ENCODE measurements at places on chromosomes 7 and 10.

GRCh38 chr7:149823631-149824199 is 14.5 kb upstream of the ZNF862 start:
- DNase-seq: no peak

GRCh38 chr10:3754727-3755439 is 30.1 kb downstream of the KLF6 start:
- DNase-seq: peak; percentile 23

DNA sequence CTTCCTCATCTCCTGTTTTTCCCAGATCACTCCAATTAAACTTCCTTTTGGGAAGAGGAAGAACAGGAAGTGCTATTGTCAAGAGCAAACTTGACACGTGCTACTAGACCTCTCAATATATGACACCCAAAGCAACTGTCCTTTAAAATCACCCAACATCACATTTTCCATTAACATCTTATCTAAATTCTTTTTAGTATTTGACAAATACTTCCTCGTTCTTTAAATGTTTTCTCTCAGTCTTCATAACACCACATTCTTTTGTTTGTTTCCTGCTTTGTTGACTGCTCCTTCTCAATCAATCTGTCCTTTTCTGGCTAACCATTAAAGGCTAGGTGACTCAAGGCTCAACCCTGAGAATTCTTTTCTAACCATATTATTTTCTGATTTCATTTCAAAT is 7.1 kb upstream of the TFPI2 start:
- no peak for DNase-seq

- DNase-seq: no peak
These were observed 251.3 kb upstream of the CHRM2 start for GRCh38 chr7:136617176-136617575.

- no peak for DNase-seq
These were observed 240.4 kb upstream of the LYZL1 start for GRCh38 chr10:29048506-29048905.

GRCh38 chr7:36794689-36795088 is 70.4 kb upstream of the AOAH start:
- DNase-seq: no peak

- no peak for DNase-seq
These were observed 76.8 kb upstream of the NKX6-2 start for GRCh38 chr10:132862485-132863420.

DNA sequence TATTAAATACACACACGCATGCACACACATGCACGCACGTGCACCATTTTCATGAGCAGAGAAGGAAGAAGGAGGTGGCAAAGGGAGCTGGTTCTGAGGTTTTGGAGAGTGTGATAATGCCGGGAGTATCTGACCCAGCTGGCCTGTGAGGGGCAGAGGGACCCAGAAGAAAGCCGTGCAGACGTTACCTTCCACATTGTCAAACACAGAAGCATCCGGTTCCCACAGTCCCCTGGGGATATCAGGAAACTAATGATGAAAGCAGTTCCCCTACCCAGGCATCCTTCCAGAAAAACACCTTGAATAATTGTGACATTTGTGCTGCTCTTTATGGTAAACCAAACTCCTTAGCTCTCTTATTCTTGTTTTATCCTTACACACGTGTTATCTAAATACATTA is 85.7 kb upstream of the FAM180A start:
- DNase-seq: no peak

GRCh38 chr10:55495555-55495954 is 694.5 kb upstream of the PCDH15 start:
- DNase-seq: no peak

DNA sequence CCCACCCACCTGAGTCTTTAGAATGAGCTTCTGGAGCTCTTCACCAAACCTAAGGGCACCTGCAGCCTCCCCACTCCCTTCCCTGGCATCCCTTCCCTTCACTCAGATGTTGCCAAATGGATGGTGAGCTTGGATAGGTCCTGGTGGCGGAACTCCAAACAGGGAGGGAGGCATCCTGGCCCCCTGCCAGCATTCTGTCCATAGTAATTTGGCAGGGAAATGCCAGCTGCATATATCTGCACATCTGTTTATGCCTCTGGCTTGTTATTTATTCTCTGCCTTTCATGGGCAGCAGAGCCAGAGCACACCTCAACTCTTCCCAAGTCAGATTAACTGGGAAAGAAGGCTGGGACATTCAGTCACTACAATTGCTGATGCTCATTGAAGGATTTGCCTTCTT is 18.1 kb downstream of the KAZALD1 start:
- DNase-seq: no peak

DNA sequence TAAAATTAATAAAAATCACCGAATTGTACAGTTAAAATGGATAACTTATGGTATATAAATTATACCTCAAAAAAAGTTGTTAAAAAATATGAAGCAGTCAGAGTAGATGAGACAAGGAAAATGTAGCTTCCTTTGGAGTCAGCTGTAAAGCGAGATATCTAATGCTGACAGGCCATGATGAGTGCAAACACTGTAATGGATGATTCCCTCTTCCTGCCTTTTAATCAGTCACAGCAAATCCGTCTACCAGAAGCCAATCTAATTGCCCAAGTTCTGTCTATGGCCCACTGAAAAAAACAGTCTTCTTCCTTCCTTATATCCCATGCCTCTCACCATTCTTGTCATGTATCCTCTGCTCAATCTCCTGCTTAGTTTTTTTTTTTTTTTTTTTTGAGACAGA is 59.9 kb upstream of the DNAJB12 start:
- no peak for DNase-seq

DNA sequence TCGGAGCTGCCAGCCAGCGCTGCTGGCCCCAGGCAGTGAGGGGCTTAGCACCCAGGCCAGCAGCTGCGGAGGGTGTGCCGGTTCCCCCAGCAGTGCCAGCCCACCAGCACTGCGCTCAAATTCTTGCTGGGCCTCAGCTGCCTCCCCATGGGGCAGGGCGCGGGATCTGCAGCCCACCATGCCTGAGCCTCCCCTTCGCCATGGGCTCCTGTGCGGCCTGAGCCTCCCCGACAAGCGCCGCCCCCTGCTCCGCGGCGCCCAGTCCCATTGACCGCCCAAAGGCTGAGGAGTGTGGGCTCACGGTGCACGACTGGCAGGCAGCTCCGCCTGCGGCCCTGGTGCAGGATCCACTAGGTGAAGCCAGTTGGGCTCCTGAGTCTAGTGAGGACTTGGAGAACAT is 525.0 kb downstream of the PTPRN2 start:
- DNase-seq: no peak

- DNase-seq: no peak
These were observed 3.7 kb downstream of the TRIL start for GRCh38 chr7:28954471-28954870.

- DNase-seq: no peak
These were observed 79.4 kb downstream of the MYL10 start for GRCh38 chr7:101549734-101550133.

GRCh38 chr7:101911800-101912715 is 94.6 kb downstream of the CUX1 start:
- no peak for DNase-seq

DNA sequence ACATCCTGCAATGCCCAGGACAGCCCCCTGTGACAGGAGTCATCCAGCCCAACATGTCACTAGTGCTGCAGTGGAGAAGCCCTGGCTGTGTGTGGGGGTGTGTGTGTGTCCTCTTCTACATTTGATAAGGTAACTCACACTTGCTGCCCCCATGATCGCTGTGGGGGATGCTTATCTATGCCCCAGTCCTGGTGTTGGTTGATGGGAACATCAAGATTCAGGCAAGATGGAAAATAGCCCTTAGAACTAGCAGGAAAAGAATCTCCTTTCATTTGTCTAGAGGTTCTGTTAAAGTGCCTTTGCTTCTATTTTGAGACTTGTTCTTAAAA is 52.4 kb downstream of the TCF7L2 start:
- no peak for DNase-seq

GRCh38 chr7:118140468-118140867 is 43.5 kb upstream of the LSM8 start:
- DNase-seq: no peak

- no peak for DNase-seq
These were observed 103.0 kb upstream of the KLF6 start for GRCh38 chr10:3887885-3888476.

DNA sequence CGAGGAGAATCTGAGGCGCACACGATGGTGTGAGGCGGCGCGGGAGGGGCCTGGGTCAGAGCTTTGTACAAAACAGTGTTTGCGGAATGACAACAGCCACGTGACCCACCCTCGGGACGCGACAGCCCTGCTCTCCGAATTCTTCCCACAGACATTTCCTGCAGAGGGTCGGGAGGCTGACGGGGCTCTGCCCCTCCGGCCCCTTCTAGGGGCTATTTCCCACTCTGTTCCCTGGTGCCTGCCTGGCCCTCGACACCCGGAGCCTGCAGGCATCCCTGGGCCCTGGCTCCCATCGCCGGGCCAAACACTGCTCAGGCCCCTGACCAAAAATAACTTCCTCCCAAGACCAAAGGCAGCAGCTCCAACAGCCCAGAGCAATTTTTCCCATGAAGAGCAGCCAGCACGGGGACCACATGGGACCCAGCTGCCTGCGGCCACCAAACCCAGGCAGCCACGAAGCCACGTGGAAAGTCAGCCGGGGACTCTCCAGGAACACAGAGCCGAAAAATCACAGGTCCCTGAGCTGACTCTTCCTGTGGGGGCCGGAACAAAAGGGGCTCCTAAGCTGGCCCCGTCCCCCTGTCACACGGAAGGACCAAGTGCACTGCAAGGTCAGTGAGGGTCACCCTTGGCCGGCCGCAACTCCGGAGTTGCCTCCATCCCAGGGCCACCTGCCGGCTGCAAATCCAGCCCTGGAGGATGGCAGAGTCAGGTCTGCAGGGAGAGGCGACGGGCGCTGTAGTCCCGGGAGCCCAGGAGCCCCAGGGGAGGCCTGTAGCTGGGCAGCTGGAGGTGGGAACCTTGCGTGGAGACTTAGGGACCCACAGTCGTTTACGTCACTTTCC is 42.0 kb downstream of the PAPOLB start:
- DNase-seq: no peak

- DNase-seq: no peak
These were observed 208.3 kb downstream of the DNAJB6 start for GRCh38 chr7:157544980-157545680.

GRCh38 chr7:15782656-15783055 is 96.2 kb upstream of the MEOX2 start:
- no peak for DNase-seq

DNA sequence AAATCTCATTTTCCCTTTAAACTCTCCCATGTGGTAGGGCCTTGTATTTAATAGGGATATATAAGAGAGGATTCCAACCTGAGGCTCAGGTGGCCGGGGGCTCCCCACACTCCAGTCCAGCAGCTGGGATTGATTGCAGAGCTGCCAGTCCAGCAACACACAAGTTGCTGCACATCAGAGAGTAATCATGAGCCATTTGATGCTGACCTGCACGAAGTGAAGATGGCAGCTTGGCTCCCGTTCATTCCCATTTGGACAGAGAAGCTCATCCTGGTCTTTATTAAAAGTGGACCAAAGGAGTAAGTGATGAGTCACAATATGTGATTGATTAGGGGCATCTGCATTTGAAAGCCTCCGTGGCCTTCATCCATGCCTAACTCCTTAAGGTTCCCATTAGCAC is 202.4 kb downstream of the PLXNA4 start:
- no peak for DNase-seq

- DNase-seq: no peak
These were observed 39.3 kb upstream of the ABCB5 start for GRCh38 chr7:20576166-20576660.

- no peak for DNase-seq
These were observed 2.5 kb upstream of the MAP3K8 start for GRCh38 chr10:30431435-30431911.

DNA sequence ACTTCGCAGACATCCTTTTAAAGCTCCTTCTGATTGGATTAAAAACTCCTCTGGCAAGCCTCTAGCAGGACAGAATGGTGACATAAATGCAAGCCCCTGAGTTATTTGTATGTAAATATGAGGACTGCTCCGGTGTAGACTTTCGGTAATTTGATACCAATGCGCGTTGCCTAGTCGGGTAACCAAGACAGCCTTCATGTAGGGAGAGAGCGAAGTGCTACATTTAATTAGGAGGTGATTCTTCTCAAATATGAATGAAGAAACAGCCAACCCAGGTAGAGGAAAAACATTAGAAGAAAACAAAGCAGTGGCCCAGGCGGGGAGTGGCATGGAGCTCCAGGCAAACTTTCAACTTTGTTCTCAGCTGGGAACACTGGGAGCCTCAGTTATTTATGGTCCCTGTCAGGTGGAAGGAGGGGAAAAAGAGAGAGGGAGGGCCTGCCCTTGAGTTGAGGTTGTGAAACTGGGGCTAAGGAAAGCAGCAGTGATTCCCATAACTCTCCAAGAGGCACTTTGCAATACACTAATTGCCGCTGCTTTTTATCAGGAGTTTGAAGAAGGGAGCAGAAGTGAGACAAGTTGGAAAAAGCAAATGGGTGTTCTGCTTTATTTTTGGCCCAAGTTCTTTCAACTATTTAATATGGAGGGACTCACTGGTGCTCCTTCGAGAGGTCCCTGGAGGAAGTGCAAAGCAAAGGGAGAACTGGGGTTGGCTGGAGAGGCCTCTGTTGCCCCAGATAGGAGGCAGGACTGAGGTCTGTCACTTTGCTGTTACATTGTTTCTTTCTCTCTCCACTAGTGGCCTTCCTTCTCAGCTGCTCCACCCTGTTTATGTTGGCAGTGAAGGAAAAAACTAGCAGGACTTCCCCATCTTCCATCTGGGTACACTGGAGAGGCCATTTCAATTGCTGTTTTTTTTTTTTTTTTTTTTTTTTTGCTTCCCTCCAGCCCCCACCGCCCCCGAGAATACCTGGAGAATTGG is 234.6 kb upstream of the CCDC6 start:
- peak; percentile 14 for DNase-seq

- no peak for DNase-seq
These were observed 88.4 kb upstream of the SAMD8 start for GRCh38 chr10:75023074-75023473.

DNA sequence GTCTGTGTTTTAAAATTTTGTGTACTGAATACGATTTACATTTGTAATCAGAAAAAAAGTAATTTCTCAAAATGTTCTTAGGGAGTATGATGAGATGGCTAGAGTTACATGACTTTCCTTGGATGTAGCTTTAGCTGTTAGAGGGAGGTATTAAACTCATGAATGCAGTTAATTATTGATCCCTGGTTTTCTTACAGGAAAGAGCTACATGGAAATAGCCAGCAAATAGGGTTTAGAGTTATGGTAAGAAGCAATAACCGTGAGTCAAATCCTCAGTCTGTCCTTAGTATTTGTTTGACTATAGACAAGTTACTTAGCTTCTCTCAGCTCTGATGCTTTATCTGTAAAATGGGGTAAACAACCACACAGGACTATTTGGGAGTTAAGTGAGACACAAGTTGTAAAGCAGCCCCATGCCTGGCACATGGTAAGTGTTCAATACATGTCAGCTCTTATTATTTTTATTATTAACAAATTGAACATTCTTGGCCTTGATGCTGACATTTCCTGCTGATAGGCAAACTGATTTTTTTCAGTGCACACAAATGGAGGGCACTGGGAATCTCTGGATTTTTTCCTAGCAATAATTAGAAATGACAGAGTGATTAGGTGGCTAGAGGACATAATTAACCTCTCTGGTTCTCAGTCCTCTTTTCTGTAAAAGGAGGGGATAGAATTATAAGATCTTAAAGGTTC is 204.5 kb upstream of the PHYHIPL start:
- DNase-seq: no peak

DNA sequence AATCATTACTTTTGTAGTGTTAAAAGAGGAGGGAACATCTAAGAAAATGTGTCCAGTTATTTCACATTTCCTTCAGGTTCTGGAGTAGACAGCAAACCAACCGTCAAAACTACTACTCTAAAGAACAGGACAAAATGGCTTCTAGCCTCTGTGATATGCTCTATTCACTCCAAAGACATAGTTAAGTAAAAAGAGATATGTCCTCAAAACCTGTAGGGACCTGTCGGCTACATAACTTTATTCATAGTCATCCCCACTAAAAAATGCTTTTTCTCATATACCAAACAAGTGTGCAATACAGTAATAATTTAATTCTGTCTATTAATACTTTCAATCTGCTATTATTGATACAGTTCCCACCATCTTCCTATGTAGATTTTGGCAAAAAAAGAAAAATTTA is 642.8 kb upstream of the LRRTM3 start:
- DNase-seq: no peak

Measured in NCI-H187 treated with DMSO at 0.1 percent for 48 hours (cell line).